ENCODE measurements at places on chromosomes 5 and 9.

DNA sequence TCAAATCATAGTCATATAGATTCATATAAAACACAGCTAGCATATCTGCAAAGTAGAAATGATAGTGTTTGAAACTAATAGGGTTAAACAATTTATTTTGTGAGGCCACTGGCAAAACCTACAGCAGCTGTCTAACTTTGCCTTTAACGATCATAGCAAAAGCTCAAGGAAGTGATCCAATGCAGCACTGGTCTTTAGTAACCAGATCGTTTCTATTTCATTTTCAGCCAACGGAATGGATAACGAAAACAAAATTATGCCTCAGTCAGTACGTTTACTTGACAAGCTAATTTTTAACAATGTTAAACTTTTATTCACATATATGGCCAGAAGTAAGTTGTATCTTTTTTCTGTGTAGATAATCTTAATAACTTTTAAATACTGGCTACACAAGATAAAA is 17.7 kb downstream of the MLLT3 start:
- no peak for DNase-seq

- DNase-seq, result no peak
Observed at GRCh38 chr5:73542020-73542419, 23.4 kb downstream of the ANKRA2 start.

- DNase-seq, result no peak
Observed at GRCh38 chr9:115359017-115359780, 241.2 kb upstream of the TNC start.

GRCh38 chr5:178624631-178625546 is 2.0 kb downstream of the CLK4 start:
- no peak for DNase-seq

- DNase-seq, result no peak
Observed at GRCh38 chr5:108769352-108769751, 21.7 kb downstream of the FER start.

GRCh38 chr5:180498378-180498777 is 4.2 kb downstream of the CNOT6 start:
- DNase-seq, result no peak

- no peak for DNase-seq
Observed at GRCh38 chr9:122393284-122393983, 22.6 kb downstream of the PTGS1 start.

- DNase-seq, result no peak
Observed at GRCh38 chr5:82534986-82535385, 256.8 kb upstream of the RPS23 start.

DNA sequence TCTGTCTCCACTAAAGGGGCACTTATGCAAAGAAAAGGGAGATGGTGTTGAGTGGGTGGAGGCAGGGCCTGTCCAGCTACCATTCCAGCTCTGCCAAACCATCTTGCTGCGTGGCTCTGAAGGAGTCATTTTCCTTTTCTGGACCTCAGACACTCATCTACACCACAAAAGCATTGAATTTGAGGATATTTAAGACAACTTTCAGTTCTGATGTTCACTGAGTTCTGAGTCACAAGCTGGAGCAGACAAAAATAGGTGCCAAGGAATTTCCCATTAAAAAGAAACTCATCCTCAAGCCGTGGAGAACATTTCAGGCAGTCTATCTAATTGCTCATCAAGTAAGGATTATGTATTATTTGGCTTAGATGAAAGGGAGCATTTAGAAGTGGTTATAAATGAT is 195.0 kb upstream of the TBC1D2 start:
- DNase-seq, result no peak

GRCh38 chr5:91302958-91303357 is 80.2 kb downstream of the ARRDC3 start:
- no peak for DNase-seq
